ENCODE measurements at places on chromosomes 6 and 20. TPM values are rescaled to one million over a fixed set of nuclear protein-coding genes. Genes with fewer than 3 reads are reported as not detected.

GRCh38 chr6:42896178-42896719 is 16.8 kb downstream of the RPL7L1 start:
- no peak for DNase-seq

- no peak for DNase-seq
These were observed 226.0 kb downstream of the SLC24A3 start for GRCh38 chr20:19438488-19438887.

DNA sequence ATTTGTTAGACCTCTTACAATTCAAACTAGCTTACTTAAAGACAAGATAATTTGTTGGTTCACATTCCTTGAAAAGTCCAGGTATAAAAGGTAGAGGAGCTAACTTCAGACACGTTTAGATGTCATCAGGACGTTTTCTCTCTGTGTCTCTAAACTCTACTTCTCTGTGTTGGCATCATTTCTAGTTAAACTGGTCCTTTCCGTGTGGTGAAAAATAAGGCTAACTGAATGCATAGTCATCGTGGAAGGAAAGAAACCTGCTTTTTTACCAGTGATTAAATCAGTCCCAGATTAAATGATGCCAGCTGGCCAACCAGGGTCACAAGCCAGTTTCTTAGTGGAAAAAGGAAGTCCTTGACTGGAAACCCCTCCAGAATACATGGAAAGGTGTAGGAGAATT is 168.4 kb upstream of the AHI1 start:
- no peak for DNase-seq

The SPDEF gene
- not detected for total RNA-seq

GRCh38 chr6:38216451-38216850 is 396.9 kb downstream of the ZFAND3 start:
- DNase-seq = no peak

GRCh38 chr6:79586548-79586947 is 44.6 kb upstream of the SH3BGRL2 start:
- DNase-seq = no peak
